ENCODE measurements at places on chromosomes 4 and X.

GRCh38 chrX:21408788-21409187 lies 34.6 kb downstream of the CNKSR2 start:
- DNase-seq, result no peak

DNA sequence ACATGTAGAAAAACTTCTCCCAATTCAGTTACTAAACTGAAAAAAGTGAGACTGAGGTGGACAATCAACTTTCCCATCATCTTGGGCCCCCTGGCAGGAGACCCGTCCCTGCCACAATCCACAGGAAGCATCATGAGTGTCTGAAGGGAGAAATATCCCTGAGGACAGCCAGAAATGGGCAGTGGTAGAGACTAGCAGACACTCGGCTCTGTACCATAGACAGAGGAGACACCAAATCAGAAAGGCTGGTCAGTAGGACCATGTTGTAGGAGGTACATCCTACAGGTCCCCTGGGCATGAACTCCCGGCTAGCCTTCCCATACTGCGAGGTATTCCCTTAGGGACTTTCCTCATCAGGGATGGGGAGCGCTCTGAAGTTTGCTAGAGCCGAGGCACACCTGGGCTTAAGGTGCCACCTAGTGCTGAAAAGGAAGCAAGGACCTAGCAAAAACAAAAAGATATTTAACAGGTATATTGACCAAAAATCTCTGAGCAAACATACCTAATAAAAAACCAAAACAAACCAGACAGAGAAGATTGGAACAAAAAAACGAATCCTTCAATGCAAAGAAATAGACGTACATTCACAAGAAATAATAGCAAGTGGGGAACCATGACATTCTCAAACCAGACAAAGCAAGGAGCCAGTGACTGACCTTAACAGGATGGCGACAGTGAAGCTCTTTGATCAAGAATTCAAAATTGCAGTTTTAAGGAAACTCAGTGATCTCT lies 55.6 kb downstream of the HAUS3 start:
- DNase-seq, result peak; percentile 1

DNA sequence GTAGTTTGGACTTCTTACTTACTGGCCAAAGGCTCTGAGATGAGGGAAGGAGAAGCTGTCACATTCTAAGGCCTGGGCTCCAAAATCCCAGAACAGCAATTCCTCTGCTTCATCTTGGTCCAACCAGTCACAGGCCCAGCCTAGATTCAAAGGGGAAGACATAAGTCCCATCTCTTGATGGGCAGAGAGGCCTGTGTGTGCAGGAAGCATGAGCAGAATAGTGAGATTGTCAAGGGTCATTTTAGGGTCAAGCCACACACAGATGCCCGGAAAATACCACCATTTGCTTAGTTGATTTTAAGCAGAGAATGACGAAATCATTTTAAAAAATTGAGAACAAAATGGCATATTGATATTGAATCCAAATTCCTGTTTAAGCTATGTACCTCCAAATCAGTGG lies 580.9 kb upstream of the ZFP42 start:
- no peak for DNase-seq

DNA sequence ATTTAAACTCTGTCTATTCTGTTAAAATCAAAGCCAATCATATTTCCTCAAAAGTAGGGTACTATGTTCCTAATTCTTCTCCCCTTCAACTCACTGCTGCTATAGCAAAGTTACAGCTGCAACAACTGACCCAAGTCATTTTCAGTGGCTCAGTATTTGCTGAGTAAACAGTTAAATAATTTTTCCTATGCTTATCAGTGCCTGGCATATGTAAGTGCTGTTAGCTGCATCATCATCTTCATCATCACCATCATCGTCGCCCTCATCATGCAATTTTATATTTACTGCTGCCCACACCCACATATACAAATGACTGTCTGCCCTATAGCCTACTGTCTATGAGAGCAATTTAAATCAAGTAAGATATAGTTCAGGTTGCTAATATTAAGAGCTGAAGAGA lies 21.9 kb downstream of the COQ2 start:
- no peak for DNase-seq

DNA sequence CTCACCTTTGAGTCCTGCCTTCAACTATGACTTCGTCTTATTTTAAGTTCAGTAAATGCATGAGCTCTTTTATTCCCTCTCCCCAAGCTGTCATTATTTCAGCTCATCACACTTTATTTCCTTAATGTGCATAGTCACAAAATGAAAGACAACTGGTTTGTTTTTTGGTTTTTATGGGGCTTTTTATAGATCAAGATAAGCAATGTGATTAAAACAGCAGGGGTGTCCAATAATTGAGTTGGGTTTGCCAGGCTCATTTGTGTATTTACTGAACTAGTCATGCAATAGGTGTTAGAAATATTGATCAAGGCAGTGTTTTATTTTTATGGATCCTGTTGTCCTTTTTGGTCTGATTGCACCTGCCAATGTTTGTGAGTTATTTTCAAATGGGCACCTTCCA lies 102.2 kb downstream of the FRMPD4 start:
- DNase-seq, result no peak

GRCh38 chr4:35124106-35124505 lies 1120.2 kb downstream of the ARAP2 start:
- DNase-seq, result no peak

DNA sequence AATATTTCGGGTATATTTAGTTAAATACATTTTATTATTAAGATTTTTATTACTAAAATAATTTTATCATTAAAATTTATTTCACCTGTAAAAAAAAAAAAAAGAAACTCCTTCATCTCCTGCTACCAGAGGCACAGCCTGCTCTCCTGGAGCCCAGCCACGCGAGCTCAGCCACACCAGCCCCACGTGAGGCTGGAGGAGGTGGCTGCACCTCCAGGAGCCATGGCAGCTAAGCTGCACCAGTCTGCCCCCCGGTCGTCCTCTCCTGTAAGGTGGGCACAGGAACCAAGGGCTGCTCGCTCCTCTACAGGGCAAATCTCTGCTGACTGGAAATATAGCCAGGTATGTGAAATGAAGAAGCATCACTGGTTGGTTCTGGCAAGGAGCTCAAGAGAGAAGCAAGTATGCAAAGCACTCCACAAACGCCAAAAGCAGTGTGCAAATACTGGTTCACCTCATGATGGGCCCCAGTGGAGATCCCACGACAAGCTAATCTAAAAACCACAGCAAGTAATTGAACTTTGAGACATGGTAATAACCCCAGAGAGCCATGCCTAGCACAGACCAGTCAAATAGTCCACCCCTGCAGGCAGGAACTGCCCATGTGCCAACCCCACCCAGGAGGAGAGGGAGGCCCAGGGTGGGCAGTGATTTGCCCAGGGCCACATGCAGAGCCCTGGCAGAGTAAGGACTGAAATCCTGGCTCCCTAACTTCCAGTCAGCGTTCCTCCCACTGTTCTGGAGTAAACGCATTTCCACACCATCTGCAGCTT lies 90.1 kb downstream of the WFS1 start:
- no peak for DNase-seq

GRCh38 chr4:89482926-89483595 lies 175.5 kb upstream of the GPRIN3 start:
- DNase-seq, result no peak

DNA sequence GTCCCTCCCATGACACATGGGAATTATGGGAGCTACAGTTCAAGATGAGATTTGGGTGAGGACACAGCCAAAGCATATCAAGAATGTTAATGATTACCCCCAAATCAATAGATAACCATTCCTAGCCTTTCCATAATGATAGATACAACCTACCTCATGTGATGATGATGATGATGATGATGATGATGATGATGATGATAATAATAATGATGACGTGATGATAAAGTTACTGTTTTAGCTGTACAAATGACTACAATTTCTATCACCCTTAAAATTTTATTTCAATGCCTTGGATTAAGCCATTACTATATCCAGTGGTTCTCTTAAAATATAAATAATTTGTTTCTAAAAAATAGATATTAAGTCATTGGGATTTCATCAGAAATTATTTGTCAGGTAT lies 55.2 kb upstream of the NLGN4X start:
- DNase-seq, result no peak

GRCh38 chr4:99043346-99043745 lies 45.2 kb downstream of the ADH5 start:
- no peak for DNase-seq

DNA sequence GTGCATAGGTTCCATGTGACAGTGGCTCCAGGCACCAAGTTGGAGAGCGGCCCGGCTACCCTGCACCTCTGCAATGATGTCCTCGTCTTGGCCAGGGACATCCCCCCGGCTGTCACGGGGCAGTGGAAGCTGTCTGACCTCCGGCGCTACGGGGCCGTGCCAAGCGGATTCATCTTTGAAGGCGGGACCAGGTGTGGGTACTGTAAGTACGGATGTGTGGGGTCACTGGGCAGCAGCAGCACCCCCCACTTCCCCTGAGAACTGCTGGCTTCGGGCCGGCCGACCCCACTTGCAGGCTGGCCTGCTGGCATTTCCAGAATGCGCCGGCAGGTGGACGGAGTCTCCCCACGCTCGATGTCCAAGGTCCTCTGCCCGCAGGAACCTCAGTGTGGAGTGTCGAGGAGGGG lies 13.2 kb downstream of the DOK7 start:
- no peak for DNase-seq

GRCh38 chr4:21380861-21381260 lies 567.7 kb downstream of the KCNIP4 start:
- no peak for DNase-seq

GRCh38 chr4:155611501-155611900 lies 55.1 kb upstream of the GUCY1A1 start:
- DNase-seq, result no peak

DNA sequence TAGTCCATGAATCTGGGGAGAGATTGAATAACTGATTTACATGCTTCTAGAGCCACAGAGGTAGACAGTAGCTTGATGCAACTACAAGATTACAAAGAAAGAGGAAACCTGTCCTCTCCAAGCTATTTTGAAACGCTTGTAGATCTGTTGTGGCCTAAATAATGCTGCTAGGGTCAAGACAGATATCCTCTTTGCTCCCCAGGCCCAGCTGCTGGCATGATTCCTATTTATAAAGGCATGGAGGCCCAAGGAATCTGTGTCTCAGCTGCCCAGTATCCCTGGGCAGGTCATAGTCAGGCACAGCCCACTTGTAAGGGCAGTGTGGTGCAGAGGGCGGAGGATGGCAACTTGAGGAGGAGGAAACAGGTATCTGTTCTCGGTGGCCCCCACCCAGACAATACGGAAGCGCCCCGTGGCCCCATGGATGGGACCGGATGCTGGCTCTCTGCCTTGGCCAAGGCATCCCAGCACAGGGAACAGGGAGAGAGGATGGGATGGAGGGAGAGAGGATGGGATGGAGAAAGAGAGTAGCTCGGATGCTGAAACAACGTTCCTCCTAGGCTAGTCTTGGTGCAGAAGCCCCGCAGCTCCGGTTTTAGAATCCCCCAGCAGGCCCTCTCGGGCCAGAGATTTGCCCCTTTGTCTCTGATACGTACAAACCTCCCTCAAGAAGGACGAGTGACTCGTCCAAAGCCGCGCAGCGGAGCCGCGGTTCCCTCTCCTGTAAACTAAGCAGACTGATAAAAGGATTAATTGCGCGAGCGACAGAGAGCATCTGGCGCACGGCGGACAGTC lies 767 bp upstream of the SMIM20 start:
- no peak for DNase-seq

GRCh38 chr4:27684610-27685011 lies 824.0 kb downstream of the STIM2 start:
- DNase-seq, result peak; percentile 51

DNA sequence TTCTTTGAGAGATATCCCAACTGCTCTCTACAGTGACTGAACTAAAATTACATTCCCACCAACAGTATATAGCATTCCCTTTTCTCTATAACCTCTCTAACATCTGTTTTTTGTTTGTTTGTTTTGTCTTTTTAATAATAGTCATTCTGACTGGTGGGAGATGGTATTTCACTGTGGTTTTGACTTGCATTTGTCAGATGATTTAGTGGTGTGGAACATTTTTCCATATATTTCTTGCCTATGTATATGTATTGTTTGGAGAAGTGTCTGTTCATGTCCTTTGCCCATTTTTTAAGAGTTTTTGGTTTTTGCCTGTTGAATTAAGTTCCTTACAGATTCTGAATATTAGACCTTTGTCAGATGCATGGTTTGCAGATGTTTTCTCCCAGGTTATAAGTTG lies 9.0 kb downstream of the USO1 start:
- DNase-seq, result peak; percentile 42

GRCh38 chr4:106340774-106341173 lies 24.4 kb downstream of the AIMP1 start:
- no peak for DNase-seq

- no peak for DNase-seq
Observed at GRCh38 chr4:145539671-145540070, 58.0 kb downstream of the SMAD1 start.

DNA sequence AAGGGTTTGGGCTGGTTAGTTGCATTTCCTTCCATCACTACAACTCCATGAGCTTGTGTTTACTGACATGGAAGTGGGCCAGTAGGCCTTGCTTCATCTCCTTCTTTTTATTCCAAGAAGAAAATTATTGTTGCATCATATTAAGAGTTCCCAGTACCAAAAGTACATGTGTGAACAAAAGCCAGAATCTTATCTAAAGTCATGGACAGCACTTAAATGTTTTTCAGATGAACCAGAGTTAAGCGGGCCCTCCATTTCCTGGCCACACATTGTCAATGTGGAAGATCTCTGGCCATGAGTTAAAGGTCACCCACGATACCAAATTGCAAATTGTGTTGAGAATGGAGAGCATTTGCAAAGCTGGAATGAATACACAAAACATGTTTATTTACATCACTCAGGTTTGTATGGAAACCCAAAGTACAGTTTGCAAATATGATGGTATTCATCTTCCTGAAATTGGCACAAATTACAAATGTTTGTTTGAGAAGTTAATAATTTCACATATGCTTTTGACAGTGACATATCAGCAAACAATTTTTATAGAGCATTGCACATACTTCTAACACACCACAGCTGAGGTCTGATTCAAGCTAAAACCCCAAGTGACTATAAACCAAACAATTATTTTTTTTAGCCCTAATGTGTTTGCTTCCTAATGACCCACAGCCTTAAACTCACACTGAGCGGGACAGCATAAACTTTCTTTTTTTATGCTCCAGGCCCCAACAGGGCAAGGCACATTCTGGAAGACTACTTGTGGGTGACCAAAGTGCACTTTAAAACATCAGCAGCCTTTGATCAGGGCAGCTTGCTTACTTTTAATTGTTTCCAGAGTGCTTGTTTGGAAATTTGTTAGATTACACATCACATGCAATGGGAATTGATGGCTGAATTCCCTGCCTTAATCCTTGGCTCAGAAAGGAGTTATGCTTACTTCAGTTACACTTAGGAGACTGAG lies 502.9 kb upstream of the SLIT2 start:
- DNase-seq, result peak; percentile 43

DNA sequence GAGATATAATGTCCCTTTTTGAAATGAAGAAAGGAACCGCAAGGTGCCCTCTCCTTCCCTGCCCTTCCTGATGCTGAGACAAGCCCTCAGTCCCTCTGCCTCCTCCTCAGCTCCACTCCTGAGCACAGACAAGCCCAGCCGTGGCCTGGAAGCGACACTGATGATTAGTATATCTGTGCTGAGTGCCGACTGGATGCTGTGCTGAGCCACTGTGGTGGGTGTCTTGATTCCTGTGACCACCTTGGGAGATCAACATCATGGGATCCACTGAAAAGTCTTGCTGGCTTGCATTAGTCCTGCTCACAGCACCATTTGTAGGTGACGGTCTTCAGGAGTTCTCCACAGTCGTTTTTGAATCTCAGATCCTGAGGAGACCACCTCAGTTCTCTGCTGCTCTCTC lies 59.5 kb upstream of the HGFAC start:
- no peak for DNase-seq
